ENCODE measurements at places on chromosomes 13 and 19. TPM values are rescaled to one million over a fixed set of nuclear protein-coding genes. Genes with fewer than 3 reads are reported as not detected.

DNA sequence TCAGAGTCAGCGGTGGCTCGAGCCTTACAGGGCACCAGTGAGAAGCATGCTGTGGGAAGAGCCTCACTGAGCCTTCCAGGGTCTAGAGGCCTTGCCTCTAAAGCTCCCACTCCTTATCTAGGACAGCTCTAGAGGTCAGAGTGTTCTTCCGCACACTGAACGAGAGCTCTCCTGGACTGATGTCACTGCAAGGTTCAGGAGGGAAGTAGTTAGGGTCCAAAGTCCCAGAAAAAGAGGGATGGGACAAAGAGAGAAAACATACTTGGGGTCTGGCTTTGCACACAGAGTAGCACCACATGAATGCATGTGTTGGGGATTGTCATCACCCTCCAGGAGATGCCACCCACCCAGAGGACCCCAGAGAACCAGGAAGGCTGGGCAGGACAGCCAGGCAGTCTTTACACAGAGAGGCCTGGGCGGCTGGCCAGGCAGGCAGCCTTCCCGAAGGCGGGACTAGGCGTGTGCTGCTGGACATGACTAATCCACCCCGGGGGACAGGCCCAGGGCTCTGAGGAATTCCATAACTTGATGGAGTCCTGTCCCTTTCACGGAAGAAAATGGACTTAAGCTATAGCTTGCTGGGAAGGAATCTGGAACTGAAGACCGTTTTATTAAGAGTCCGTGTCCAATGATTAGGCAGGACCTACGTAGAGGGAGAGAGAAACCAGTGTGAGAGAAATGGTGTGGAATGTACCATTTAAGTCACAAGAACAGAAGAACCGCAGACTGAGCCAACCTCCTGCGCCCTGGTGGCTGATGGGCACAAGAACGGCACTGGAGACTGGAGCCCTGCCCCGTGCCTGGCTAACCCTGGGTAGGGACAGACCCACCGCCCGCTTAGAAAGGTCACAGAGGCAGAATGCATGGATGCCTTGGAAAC is 16.6 kb upstream of the EPHX3 start:
- DNase-seq, result no peak

- no peak for DNase-seq
Measured at GRCh38 chr13:93361703-93362102, 135.1 kb downstream of the GPC6 start.

- no peak for DNase-seq
Measured at GRCh38 chr13:112486386-112487126, 101.4 kb downstream of the TUBGCP3 start.

DNA sequence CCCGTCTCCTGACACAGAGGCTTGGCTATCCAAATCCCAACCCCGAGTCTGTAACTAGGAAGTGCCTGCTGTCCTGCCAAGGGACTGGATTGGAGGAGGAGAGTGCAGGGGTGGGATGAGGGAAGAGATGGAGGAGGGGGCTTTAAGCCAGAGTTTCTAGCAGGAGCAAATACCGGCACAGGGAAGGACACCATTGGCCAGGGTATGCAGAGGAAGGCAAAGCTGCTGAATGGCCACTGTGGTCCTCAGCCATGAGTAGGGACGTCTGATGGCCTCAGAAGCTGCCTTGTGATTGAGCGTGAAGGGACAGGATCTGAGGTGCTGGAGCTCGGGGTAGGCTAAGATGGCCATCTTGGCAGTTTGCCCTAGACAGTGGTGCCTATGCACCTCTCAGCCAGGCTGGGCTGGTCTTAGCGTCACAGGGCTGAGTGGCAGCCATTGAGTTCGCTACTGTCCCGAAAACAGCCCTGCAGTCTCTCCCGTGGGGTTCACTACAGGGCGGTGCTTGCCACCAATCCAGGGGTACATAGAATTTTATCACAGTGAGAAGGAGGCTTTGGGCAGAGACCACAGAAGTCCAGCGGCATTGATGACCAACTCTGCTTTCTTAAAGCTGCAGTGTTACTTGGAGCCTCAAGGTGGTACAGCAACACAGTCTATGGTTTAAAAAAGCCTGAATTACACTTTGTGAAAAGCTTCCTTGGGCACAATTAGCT is 61.8 kb downstream of the AKAP11 start:
- DNase-seq, result no peak

Gene EPS8L1
- polyA plus RNA-seq, result 47.5 TPM

Gene CLDN10
- 114 TPM for polyA plus RNA-seq

Gene SIGLEC8
- not detected for polyA plus RNA-seq

Measured in right renal cortex interstitium (tissue), 3 donors.